Liver (tissue), 10 donors: ENCODE measurements at places on chromosomes 4 and X. TPM values are rescaled to one million over a fixed set of nuclear protein-coding genes. Genes with fewer than 3 reads are reported as not detected.

- no peaks in the 10 kb centered on the region for H3K4me1 ChIP-seq
- H3K36me3 ChIP-seq: no peaks in the 10 kb centered on the region
- no peak overlapping the region for H3K4me3 ChIP-seq
- no peak overlapping the region for H3K27ac ChIP-seq
- H3K27me3 ChIP-seq: no peaks in the 10 kb centered on the region
- DNase-seq: no peak
Observed at GRCh38 chrX:143165778-143166177, 140.1 kb downstream of the SPANXN4 start.

GRCh38 chr4:165779950-165780670, 92.9 kb upstream of the TLL1 start:
- no peaks in the 10 kb centered on the region for H3K27me3 ChIP-seq
- H3K4me3 ChIP-seq: no peak overlapping the region
- DNase-seq: no peak

HDAC6 gene
- 80.5 TPM for total RNA-seq

- no peak for DNase-seq
- no peak overlapping the region for H3K4me3 ChIP-seq
Observed at GRCh38 chr4:139658586-139659382, 6.8 kb upstream of the MGST2 start.

KDR gene
- total RNA-seq: 39.1 TPM

SLC4A4 gene
- 36.7 TPM for total RNA-seq

ZFP92 gene
- 1.3 TPM for total RNA-seq

DNA sequence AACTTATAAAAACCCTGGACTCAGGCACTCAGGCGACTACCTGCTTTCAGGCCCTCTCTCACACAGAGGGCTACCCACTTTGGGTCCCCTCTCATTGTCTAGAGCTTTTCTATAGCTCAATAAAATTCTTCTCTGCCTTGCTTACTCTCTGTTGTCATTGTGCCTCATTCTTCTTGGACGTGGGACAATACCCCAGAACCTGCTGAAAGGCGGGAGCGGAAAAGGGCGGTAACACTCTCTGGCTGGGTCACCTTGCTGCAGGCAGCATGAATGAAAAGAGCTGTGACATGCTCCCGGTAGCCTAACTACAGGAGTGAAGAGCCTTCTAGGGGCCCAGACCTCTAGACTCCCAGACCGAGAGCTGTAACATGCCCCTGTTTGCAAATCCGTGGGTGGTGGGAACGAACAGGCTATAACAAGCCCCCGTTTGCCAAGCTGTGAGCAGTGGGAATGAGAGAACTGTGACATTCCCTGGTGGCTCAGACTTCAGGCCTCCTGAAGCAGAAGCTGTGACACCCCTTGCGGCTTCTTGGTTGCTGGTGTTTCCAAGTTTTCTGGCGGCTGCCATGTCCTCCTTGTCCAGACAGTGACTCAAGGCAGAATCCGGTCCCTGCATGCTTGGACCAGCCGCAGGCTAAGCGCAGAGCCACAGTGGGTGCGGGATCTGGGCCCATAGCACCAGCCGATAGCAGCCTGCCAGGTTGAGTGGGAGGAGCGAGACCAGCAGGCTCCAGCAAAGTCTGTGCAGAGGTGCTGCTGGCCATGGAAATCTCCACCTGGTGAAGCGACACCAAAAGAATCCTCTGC, 684.6 kb downstream of the ARAP2 start:
- no peak for DNase-seq
- no peaks in the 10 kb centered on the region for H3K27me3 ChIP-seq
- H3K4me1 ChIP-seq: no peaks in the 10 kb centered on the region

FAM241A gene
- total RNA-seq: 2.3 TPM

DNA sequence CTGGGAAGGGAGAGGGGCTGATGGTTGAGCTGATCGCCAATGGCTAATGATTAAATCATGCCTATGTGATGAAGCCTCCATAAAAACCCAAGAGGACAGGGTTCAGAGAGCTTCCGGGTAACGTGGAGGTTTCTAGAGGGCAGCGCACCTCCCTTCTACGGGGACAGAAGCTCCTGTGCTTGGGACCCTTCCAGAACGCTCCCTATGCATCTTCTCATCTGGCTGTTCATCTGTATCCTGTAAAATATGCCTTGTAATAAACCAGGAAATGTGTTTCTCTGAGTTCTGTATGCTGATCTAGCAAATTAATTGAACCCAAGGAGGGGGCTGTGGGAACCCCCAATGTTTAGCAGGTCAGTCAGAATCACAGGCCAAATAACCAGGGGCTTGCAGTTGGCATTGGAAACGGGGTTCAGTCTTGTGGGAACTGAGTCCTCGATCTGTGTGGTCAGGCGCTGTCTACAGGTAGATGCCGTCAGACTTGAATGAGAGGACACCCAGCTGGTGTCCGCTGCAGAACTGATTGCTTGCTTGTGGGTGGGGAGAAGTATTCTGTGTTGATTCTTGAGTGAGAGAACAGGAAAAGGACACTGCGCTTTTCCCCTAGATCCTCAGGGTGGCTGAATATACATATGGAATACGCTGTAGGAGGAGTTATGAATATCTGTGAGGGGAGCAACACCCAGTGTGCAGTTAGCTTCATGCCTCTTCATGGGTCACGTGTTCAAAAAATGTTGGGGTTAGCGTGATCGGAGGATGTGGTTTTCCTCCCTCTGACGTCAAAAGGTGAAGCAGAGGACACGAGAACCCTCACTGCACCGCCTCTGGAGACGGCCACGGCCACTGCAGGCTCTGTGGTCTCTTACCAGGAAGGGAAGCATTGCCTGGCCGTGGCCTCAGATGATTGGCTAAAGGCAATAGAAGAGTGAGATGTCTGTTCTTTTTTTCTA, 29.2 kb downstream of the HTT-AS start:
- H3K36me3 ChIP-seq: no peaks in the 10 kb centered on the region
- peaks cover 5% of the 10 kb centered on the region for H3K4me1 ChIP-seq
- no peak for DNase-seq
